ENCODE measurements at places on chromosomes 3 and 15. TPM values are rescaled to one million over a fixed set of nuclear protein-coding genes. Genes with fewer than 3 reads are reported as not detected.

The ZPLD1 gene
- 0.18 TPM for total RNA-seq

The CYP11A1 gene
- 5.4 TPM for total RNA-seq

The GABRB3 gene
- 1.5 TPM for total RNA-seq

The CDCP1 gene
- 0.12 TPM for total RNA-seq
